ENCODE measurements at places on chromosomes 6 and 20.

- peak; percentile 85 for DNase-seq
Measured at GRCh38 chr6:26284537-26285142, 80.4 kb upstream of the BTN3A2 start.

GRCh38 chr6:46719099-46719498 is 16.1 kb downstream of the PLA2G7 start:
- DNase-seq: no peak

GRCh38 chr6:155502393-155502792 is 46.8 kb upstream of the NOX3 start:
- DNase-seq: no peak

GRCh38 chr6:11204794-11205366 is 27.6 kb downstream of the NEDD9 start:
- DNase-seq: no peak

- DNase-seq: no peak
Measured at GRCh38 chr6:36566418-36566905, 19.2 kb upstream of the STK38 start.

DNA sequence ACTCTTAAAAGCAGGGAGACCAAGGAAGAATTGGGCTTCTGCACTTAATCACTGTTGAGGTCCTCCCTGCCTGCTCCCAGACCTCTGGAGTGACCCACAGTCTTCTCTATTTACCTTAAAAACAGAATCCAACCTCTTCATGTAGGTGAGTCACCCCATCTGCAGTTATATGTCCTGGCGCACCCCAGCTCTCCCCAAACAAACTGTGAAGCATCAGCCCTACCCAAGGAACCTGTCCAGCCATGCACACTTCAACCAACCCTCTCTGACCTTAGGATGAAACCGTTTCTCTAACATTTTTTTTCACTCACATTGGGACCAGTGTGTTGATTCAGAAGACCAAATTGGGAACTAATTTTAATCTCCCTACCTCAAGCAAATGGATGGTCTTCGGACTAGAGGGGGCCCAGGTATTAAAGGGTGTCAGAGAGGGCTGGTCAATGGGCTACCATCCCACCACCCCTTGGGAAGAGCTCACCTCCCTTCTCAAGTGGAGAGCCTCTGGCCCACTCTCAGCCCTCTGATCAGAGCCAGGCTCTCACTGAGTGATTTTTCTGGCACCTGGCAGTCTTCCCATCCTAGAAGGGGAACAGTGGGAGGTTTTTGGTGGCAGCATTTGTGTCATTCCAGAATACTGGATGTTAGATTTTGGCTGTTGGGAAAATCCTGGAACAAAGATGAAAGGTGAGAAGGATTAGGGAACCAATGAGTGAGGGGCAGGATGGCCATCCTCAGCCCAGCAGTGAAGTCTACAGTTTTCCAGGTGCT is 203.6 kb downstream of the LRFN2 start:
- DNase-seq: no peak

DNA sequence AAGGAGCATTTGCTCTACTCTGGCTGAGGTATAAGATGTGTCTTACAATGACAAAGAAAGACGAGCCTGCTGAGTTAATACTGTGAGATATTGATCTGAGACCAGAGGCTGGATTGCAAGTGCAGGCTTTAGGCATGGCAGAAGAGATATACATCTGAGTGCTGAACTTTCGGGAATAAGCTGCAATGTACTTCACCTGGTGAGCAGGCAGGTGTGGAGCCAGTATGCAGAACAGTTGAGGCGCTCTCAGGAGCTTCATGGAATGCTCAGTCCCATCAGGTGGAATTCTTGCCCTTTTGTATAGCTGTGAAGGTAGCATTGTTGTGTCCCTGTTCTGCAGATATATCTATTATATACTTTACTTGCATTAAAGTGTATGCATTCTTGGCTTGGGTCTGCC is 179.3 kb upstream of the RIMS1 start:
- DNase-seq: no peak

- no peak for DNase-seq
Measured at GRCh38 chr6:6384520-6384919, 64.1 kb upstream of the F13A1 start.

GRCh38 chr6:105566503-105566902 is 163.6 kb upstream of the PREP start:
- DNase-seq: no peak

- no peak for DNase-seq
Measured at GRCh38 chr6:36350681-36351571, 14.2 kb upstream of the BNIP5 start.

DNA sequence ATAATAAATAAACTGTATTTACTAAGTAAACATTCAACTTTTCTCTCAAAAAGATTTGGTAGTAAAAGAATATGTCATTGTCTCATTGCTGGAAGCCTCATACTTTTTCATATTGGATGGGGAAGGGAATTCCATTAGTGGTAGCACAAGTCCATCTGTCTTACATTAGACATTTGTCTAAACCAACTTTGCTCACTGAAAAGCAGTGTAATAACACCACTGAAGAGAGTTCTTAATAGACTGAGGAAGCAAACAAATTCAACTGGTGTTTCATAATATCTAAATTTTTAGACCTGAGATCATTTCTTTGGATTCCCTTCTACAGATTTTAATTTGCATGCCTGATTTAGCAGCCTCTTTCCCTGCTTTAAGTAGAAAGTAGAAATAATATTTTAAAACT is 62.7 kb downstream of the PLCB1 start:
- no peak for DNase-seq

GRCh38 chr6:91486200-91486599 is 899.3 kb upstream of the MAP3K7 start:
- DNase-seq: no peak

DNA sequence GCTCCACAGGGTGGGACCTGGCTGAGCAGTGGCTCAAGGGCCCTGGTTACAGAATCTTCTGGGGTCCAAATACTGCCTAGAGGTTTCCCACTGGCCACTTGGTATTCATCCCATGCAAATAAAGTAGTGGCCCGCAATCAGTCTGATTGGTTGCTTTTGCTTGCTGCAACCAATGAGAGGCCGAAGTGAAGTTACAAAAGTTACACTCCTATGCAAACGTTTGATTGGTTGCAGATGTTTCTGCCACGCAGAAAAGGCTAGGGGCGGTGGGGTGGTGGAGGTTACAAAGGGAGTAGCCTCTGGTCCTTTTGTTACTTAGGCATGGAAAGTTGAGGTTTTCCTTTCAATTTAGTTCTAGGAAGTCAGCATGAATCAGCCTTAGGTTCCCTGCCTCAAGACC is 3.6 kb upstream of the NHLRC1 start:
- no peak for DNase-seq

DNA sequence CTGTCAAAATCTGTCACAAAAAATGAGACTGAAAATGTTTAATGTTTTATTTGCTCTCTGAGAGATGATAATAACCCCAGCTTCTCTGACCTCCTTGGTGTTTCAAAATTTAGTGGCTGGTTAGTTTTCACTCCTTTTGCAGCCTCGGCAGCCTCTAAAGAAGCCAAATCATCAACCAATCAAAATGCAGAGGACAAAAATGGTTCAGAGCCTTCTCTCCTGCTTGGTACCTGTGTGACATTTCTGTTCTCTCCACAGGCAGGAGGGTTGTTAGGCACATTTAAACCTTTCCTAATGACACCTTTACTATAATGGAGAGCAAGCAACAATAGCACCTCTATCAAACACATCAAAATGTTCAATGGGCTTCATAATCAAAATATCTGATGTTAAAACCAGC is 375.5 kb downstream of the HACE1 start:
- no peak for DNase-seq

GRCh38 chr6:80010288-80010687 is 5.8 kb downstream of the TTK start:
- no peak for DNase-seq

DNA sequence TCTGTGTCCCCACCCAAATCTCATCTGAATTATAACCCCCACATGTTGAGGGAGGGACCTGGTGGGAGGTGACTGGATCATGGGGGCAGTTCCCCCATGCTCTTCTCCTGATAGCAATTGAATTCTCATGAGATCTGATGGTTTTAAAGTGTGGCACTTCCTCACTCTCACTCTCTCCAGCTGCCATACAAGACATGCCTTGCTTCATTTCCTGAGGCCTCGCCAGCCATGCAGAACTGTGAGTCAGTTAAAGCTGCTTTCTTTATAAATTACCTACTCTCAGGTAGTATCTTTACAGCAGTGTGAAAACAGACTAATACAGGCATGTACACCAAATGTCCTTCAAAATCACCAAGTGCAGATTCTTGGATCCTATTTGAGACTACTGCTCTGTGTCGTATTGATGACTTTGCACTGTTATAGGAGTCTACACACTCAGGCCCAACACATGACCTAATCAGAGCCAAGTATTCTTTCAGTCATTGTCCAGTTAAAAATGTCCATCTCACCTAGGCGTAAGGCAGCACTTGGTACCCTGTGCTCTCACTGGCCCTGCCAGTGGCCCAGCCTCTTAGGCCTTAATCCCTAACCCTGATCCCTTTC is 52.8 kb upstream of the UST start:
- DNase-seq: no peak

DNA sequence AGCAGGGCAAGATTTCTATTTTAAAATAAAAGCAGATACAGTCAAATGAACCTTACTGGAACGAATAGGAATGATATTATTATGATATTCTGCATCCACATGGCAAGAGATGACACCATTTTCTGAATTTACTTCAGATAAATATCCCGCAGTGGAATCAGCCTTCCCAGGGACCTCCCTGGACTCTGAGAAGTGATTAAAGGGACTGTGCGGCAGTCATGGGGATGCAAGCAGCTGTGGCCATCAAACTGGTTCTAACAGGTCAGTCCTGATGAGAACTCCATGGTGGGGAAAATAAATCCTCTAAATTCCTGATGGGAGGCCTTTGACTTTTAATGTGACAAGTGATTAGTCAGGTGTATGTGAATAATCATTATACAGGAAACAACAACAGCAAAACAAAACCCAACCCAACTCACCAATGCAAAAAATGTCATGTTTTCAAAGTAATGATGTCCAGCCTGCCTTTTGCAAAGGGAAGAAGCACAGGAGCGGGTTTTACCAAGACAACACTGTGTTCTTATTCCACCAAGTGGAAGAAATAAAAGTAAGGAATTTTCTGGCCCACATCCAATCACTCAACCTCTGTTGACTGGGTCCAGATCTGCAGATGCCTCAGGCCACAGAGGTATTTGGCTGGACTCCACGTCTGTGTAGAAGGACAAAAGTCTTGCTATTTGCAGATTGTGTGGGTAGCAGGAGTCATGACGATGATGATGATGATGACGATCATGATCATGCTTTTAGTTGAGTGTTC is 61.9 kb upstream of the CITED2 start:
- no peak for DNase-seq

DNA sequence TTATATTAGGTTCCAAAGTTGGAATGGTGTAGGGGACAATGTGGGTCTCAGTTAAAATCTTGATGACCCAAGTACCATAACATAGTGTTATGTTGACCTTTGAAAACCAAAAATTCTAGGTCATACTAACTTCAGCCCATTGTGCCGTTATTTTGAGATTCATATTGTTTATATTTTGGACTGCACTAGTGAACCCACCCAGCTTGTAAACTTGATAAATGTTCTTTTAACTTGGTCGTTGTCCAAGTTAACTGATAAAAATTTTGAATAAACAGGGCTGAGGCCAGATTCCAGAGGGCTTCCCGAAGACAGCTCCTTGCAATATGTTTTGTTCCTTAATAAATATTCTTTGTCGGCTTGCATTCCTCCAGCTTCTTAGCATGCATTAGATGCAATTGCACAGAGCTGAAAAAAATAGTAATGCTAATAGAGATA is 90.3 kb downstream of the BCAS1 start:
- no peak for DNase-seq

DNA sequence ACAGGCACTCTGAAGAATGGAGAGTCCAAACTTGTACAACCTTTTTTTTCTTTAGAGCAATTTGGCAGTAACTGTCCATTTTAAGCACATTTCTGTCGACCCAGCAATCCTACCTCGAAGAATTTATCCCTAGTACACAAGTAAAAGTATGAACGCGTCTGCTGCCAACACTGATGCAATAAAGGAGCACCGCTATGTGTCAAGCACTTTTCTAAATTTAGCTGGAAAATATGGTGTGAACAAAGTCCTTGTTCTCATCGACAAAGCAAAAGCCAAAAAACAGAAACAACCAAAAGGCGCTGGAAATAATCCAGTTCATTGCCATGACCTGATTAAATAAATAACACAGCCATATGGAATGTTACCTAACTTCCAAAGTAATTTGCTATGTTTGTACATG is 1.1 kb downstream of the DPM1 start:
- DNase-seq: no peak

DNA sequence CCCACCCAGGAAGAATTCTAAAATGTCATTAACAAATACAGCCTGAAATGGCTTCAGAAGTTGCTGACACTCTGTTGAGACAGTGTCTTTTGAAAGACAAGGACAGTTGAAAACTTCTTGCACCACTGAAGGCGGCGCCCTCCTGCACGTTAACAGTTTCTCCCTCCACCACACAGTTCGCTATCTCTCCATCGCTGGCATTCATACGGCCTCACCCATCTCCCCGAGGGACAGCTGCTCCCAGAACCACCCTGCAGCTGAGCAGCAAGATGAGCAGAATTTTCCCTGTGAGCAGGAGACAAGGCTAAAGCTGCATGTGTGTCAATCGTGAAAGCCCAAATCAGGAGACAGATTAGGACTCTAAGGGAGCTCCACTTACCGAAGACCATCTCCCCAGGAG is 113.3 kb downstream of the LY86 start:
- DNase-seq: no peak

GRCh38 chr20:13996265-13996664 is 949 bp downstream of the MACROD2 start:
- DNase-seq: no peak

- DNase-seq: no peak
Measured at GRCh38 chr20:37347891-37348791, 2.2 kb downstream of the SRC start.

- DNase-seq: no peak
Measured at GRCh38 chr6:128806261-128806660, 76.7 kb upstream of the LAMA2 start.

DNA sequence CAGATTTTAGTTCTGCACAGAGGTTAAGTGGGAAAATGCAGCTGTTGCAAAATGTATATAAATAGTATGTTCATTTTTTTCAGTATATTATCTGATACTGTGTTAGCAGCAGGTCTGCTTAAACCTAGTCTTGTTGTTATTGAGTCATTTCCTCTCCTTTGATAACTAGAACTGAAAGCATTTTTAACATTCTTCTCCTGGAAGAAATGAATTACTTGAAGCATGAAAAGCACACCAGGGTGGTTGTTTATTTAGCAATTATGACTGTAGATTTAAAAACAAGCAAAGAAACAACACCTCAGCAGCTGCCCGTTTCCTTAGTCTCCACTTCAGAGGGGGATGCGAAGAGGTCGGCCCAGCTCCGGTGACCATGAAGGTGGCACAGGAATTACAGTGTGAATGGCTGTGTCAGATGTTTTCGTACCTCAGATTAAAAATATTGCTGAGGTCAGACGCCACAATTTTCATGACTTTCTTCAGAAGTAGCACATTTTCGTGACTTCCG is 53.5 kb downstream of the GOPC start:
- DNase-seq: no peak

GRCh38 chr20:50715694-50716093 is 15.7 kb upstream of the PARD6B start:
- no peak for DNase-seq

- DNase-seq: no peak
Measured at GRCh38 chr6:110683241-110683640, 132.0 kb downstream of the CDK19 start.
